RCC 7860 (cell line): ENCODE measurements at places on chromosomes 5 and 9.
A peak's percentile ranks its signal among the peaks of the same experiment; 100 is the strongest.

- no peak for DNase-seq
Observed at GRCh38 chr5:83219495-83219894, 142.1 kb downstream of the XRCC4 start.

- peak; percentile 86 for DNase-seq
Observed at GRCh38 chr5:140324041-140324600, 21.2 kb upstream of the PFDN1 start.

DNA sequence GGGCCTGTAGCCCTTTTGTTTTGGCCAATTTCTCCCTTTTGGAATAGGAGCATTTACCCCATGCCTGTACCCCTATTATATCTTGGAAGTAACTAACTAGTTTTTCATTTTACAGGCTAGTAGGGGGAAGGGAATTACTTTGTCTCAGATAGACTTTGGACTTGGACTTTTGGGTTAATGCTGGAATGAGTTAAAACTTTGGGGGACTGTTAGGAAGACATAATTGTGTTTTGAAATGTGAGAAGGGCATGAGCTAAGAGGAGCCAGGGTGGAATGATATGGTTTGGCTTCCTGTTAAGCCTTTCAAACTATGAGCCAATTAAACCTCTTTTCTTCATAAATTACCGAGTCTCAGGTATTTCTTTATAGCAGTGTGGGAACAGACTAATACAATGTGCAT lies 168.1 kb downstream of the FGF1 start:
- no peak for DNase-seq

DNA sequence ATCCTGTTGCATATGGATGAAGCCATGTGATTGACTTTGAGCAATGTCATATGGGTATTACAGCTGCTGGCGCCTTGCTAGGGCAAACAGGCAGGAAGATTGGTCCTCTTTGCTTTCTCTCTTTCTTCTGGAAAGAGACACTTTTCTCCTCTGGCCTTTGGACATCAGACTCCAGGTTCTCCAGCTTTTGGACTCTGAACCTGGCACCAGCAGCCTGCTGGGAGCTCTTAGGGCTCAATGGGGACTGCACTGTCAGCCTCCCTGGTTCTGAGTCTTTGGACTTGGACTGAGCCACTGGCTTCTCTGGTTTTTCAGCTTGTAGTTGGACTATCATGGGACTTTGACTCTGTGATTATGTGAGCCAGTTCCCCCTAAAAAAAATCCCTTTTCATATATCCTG lies 34.8 kb upstream of the TENT4A start:
- no peak for DNase-seq

DNA sequence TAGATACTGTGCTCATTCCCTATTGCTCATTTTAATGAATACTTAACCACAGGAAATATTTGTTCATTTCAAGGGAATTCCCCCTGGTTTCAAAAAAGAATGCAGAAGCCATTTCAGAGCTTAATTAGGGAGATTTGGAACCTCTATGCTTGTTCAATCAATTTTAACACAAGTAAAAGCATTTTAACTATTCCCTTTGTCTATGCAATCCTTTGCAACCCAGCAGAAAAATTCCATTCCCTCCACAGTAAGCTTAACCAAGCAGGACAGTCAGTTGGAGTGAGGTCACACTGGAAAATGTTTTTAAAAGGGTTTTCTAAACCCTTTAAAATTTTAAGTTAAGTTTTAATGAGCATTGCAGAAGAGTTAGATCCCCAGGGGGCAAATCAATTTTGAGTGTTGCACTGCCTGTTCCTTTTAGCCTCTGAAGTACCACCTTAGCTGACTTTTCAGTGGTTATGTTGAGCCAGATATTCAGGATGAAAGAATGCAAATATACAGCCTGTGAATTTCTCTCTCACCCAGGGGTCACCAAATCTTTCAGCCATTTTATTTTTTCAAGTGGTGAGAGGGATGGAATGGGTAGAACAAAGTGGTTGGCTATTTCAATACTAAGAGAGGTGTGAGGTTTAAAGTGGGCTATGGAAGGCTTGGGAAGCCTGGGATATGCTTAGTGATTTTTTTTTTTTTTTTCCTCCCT lies 356.2 kb upstream of the NUDT12 start:
- peak; percentile 11 for DNase-seq

DNA sequence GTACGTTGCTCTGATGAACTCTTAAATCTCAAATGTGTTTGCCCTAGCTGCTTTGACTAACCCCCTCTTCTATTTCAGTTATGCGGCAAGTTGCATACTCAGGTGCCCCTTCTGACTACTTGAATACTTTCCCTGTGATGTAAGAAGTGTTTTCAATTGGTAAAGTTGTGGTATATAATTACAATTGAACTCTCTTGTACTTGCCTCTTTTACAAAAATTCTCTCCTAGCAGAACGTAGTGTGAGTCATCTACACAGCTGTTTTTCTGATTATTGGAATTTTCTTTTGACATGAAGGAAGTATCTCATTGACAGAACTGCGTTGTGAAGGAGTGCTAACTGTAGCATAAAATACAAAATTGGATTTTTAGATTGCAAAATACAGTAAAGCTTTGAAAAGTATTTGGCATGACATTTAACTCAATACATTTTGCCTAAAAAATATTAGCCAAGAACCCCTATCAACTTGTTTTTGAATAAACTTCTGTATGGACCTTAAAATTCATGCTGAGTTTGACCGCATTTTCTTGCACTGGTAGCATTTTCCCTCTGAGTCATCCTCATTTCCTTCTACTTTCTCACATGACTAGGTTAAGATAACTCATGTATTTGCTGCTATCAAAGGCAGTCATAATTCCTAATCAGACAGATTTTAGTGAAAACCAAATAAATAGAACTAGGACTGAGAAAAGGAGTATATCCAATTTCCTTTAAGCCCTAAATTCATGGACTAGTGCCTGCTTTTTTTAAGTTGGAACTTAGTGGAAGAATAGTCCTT lies 6.3 kb downstream of the CRHBP start:
- DNase-seq, result peak; percentile 9

- DNase-seq, result no peak
Observed at GRCh38 chr9:105485131-105485530, 37.3 kb downstream of the FSD1L start.

- DNase-seq, result no peak
Observed at GRCh38 chr5:160287378-160288051, 24.8 kb downstream of the CCNJL start.
